ENCODE measurements at places on chromosomes 1 and 21. TPM values are rescaled to one million over a fixed set of nuclear protein-coding genes. Genes with fewer than 3 reads are reported as not detected.

FLVCR1 gene
- 10.9 TPM for total RNA-seq

OR10J1 gene
- not detected for total RNA-seq

OR6K3 gene
- not detected for total RNA-seq

SPATA21 gene
- total RNA-seq: not detected

ZMYND12 gene
- 0.79 TPM for total RNA-seq

CPTP gene
- 21.3 TPM for total RNA-seq

CD2 gene
- 188 TPM for total RNA-seq

LCK gene
- 441 TPM for total RNA-seq

PIK3R3 gene
- 1.9 TPM for total RNA-seq

P3H1 gene
- total RNA-seq: 39.4 TPM

PGBD5 gene
- total RNA-seq: not detected

SNAPIN gene
- 40.7 TPM for total RNA-seq

GNL2 gene
- total RNA-seq: 49.4 TPM

S100A2 gene
- total RNA-seq: 0.33 TPM

SPRR2A gene
- total RNA-seq: not detected

COL9A2 gene
- total RNA-seq: 3.2 TPM

NBPF8 gene
- 61.9 TPM for total RNA-seq

DFFB gene
- 9.1 TPM for total RNA-seq

SHCBP1L gene
- total RNA-seq: not detected

Data from activated naive CD4-positive, alpha-beta T cell treated with anti-CD3 and anti-CD28 coated beads, Interleukin-2, amount 10 ng/mL, durations not matched to agents 5 hours and 36 hours (primary cell).